ENCODE measurements at places on chromosomes 3 and 15.

DNA sequence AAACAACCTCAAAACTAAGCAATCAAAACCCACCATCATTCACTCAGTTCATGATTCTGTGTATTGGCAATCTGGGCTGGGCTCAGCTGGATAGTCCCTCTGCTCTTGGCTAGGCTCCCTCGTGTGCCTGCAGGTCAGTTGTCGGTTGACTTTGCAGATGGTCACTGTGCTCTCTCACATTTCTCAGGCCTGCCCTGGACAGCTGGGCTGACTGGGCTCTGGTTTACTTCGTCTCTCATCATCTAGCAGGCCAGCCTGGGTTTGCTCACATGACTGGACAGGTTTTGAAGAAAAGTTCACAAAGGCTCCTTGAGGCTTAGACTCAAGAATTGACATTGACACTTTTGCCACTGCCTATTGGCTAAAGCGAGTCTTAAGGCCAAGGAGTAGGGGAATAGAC lies 105.0 kb upstream of the CTNNB1 start:
- DNase-seq = no peak

- no peak for DNase-seq
Measured at GRCh38 chr3:187567021-187567420, 103.2 kb downstream of the SST start.

GRCh38 chr3:57733790-57734189 lies 22.3 kb upstream of the SLMAP start:
- no peak for DNase-seq

- DNase-seq = no peak
Measured at GRCh38 chr3:152288681-152289080, 20.0 kb downstream of the MBNL1 start.

- DNase-seq = no peak
Measured at GRCh38 chr3:124839896-124840295, 47.3 kb downstream of the ITGB5 start.

DNA sequence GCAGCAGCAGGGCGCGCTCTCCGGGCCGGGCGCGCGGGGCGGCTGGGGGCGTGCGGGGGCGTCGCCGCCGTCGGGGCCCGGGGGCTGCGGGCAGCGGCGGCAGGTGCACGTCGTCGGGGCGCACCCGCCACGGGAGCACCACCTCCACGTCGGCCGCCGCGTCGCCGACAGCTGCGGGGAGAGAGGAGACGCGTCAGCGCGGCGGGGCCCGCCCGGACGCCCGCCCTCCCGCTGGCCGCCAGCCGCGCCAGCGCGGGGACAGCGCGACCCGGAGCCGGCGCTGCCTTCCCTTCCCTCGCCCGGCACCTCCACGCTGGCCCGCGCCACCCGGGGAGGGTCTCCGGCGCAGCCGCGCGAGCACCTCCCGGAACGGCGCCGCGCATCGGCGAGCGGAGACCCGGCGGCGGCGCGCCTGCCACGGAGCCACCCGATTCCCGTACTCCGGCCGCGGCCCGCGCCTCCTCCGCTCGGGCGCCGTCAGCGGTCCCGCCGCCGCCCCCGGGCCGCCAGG lies 481 bp downstream of the ADAMTS17 start:
- DNase-seq = peak; percentile 68

DNA sequence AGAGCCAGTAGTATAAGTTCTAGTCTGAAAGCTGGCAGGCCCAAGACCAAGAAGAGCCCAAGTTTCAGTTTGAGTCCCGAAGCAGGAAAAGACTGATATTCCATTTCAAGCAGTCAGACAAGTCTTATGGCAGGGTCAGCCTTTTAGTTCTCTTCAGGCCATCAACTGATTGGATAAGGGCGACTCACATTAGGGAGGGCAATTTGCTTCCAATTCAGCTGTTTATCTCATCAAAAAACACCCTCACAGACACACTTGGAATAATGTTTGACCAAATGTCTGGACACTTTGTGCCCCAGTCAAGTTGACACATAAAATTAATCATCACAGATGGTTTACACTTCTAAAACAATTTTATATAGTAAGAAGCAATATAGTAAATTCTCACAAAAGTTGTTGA lies 69.7 kb downstream of the UBE2E2 start:
- no peak for DNase-seq

GRCh38 chr3:120568598-120568997 lies 27.5 kb upstream of the NDUFB4 start:
- DNase-seq = no peak

- DNase-seq = no peak
Measured at GRCh38 chr15:98858610-98859023, 149.0 kb downstream of the PGPEP1L start.

DNA sequence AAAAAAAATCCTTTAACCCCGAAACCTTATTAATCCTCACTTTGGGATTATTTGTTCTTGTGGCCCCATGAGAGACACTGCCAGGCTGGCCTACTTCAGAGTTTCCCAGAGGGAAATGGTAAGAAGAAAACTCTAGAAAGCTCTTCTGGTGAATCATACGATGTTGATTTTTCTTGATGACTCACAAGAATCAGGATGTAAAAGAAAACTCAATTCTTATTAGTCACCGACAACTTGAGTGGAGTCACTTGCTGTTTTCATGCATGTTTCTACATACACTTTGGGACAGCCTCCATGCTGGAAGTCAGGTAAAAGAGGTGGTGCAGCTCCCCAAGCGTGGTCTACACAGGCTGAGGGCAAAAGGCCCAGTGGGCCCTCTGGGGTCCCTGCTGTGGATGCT lies 42.8 kb downstream of the MYO5C start:
- no peak for DNase-seq

DNA sequence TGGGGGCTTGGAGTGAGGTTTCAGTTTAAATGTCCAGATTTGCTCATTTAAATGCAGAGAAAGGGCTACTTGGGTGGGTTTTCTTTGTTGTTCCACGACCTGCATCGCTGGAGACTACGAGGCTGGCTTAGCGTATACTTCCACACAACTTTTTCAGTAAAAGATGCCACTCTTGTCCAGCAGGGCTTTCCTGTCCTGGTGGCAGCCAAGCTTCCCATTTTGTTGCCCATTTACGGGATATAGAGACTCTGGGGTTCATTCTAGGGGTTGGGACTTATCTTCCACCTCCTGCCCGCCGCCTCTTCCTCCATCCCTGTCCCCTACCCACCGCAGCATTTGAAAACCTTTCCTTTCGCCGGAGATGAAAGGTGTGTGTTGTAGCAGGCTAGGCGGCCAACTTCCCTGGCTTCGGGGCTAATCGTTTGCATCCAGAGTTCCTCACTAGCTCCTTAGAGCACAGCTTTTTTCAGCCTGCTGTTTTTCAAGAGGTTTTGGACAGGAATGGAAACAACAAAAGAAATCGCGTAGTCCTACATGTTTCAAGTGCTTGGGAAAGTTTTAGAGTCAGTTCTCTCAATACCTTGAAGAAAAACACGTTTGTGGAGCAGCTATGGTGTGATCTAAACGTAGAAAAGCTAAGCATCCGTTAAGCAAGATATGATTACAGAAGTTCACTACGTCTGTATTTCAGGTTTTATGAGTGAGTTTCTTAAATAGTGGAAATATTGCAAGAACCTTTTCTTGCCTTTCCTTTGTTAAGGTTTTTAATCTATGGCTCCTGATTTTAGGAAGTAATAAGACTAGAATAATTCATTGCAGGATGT lies 843 bp downstream of the CHRNA5 start:
- peak; percentile 87 for DNase-seq

GRCh38 chr15:69060041-69060481 lies 45.6 kb downstream of the NOX5 start:
- DNase-seq = peak; percentile 41

GRCh38 chr15:79154483-79155135 lies 64.0 kb upstream of the RASGRF1 start:
- DNase-seq = peak; percentile 57

GRCh38 chr15:38876621-38877020 lies 312.0 kb upstream of the RASGRP1 start:
- no peak for DNase-seq

- DNase-seq = no peak
Measured at GRCh38 chr3:70853161-70853944, 540.9 kb upstream of the MDFIC2 start.

- DNase-seq = no peak
Measured at GRCh38 chr15:49982584-49982983, 136.4 kb downstream of the ATP8B4 start.

GRCh38 chr3:46734773-46735172 lies 17.1 kb upstream of the PRSS50 start:
- DNase-seq = no peak

GRCh38 chr3:181623924-181624694 lies 87.6 kb upstream of the SOX2 start:
- peak; percentile 85 for DNase-seq

DNA sequence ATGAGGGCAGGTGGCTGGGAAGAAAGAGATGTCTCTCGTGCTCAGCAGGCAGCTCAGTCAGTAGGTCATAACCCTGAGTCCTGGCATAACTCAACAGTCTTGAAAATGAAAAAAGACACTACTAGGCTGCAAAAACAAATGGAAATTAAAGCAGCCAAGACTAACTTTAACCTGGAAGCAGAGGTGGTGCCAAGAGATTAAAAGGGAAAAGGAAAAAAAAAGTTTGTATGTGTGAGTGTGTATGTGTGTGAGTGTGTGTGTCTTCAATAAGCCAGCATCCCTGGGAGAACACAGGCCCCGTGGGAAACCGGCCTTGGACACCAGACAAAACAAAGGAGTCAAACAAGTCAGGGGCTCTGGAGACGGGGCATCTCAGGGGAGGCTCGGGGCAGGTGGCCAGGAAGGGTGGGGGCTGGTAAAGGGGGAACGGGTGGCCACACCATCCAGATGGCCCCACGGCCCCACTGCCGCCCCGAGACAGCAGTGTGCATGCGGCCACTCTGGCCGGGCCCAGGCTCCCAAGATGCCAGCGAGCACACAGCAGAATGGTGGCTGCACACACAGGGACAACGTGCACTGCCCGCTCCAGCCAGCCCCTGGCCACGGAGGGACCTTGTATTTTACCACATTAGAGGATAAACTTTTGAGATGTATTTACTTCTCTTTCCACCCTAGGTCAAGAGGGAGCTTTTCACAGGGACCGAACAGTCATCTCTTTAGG lies 23.8 kb downstream of the CYFIP1 start:
- DNase-seq = no peak

DNA sequence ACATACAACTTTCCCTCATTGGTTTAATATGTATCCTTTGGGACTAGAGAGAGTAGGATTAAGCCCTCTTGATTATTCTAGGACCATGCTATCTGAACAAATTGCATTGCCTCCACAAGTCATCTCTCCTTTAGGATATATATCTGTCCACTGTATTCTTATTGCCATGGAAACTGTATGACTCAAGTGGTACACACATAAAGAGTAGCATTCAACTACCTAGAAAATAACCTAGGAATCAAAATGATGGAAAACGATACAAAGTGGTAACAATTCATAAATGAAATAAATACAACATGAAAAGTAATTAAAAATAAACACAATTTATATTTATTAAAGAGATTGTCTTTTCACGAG lies 212.1 kb upstream of the P2RY1 start:
- DNase-seq = no peak

GRCh38 chr3:39325236-39325635 lies 4.3 kb upstream of the CCR8 start:
- no peak for DNase-seq

DNA sequence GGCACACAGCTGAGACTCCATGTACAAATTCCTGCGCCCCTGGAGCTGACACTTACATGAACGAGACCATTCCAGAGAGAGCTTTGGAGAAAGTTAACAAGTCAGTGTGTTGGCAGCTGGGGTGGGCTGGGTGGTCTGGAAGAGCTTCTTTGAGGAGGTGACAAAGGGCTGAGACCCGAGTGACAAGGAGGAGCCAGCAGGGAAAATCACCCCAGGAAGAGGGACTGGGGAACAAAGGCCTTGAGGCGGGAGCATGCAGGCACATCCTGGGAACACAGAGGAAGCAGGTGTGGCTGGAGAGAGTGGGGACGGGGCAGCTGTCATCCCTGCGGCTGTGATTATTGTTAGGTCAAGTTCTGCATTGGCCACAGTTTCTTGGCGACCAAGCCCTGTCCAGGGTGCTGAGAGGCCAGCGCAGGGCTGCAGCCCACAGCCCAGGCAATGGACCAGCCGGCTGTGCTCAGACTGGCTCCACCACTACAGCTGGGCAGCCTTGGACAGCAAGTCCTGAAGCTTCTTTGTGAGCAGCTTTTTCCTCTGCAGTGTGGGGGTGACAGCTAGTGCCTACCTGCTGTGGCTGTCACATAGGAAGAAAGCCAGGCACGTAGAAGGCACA lies 34.2 kb upstream of the PRR23E start:
- peak; percentile 64 for DNase-seq

DNA sequence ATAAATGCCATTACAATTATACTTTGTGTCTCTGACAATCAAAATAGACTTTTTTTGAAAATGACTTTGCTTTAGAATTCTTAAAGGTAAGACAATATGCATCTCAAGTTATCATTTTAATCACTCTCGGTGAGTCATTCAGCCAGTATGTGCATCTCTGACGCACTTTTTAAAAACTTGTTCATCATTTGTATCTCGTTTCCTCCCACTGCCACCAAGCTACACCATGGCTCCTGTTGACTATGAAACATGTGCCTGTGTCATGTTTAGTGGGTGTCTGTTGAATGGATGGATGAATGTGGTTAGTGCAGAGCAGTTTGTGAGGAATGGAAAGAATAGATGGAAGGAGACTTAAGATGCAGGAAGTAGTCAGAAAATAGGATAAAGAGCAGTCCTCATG lies 68.6 kb downstream of the ARPP21 start:
- no peak for DNase-seq

GRCh38 chr3:176824811-176825210 lies 372.5 kb downstream of the TBL1XR1 start:
- DNase-seq = no peak

- no peak for DNase-seq
Measured at GRCh38 chr3:10981961-10982360, 10.6 kb upstream of the SLC6A1 start.

GRCh38 chr15:51240066-51240465 lies 98.3 kb downstream of the CYP19A1 start:
- no peak for DNase-seq

- DNase-seq = no peak
Measured at GRCh38 chr3:194637066-194637465, 3.8 kb upstream of the TMEM44 start.

GRCh38 chr3:28924744-28925360 lies 356.0 kb upstream of the RBMS3 start:
- DNase-seq = no peak

DNA sequence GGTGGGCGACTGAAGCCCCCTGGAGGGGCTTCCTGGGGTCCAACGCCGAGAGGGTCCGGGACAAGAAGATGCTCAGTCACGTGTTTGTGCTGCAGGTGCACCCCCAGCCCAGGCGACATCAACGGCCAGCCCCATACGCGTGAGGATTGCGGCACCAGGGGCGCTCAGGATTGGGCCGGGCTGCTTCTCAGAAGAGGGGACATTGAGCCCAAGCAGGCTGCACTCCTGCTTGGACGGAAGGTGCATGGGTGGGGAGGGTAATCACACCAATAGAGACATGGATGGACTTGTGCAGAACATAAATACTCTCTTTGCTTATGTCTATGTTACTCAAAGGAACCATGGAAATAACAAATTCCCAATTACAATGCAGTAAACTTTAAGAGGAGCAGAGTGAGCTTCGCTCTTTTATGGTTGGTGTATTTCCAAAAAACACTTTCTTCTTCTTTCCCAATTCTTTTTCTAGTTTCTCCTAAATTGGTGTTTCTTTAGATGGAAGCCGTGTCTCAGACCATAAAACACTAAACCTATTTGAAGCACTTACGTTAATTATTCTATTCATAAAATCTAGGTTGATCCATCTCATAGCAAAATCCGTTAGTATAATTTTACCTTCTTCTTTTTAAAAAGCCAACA lies 182.7 kb downstream of the GOLGA6L6 start:
- DNase-seq = no peak
